ENCODE measurements at places on chromosomes 7 and 10.
A peak's percentile ranks its signal among the peaks of the same experiment; 100 is the strongest.

DNA sequence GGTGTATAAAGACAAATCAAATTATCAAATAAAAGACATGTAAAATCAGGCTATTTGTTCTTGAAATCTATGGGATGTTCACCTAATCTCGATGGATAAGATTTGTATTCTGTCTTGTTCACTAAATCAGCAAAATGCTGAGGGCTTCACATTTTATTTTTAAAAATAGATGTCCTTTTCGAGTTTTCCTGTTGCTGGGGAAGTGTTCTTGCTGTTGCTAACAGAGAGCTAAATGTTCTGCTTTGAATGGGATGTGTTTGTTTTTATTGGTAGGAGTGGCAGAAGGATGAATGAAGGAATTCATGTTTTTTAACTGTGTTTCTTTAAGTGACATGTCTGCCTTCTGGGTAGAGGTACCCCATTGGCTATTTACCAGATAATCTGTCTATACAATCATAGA lies 7.3 kb upstream of the SNX13 start:
- DNase-seq = no peak

DNA sequence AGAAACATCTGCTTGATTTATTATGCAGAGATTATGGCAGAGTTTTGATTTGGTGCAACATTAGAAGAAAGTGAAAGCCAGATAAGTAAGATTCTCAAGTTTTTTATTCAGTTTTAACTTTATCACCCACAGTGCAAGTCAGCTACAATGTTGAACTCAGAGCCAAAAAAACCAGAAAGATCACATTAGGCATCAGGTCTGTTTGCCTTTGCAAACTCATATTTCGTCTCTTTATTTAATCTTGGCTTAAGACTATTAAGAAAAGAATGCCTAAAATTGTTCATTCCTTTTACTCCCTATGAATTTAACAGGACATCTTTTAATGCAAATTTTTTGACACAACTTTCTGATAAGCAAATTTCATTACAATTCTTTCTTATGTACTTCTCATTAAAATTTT lies 76.0 kb upstream of the TMEM26 start:
- DNase-seq = no peak

DNA sequence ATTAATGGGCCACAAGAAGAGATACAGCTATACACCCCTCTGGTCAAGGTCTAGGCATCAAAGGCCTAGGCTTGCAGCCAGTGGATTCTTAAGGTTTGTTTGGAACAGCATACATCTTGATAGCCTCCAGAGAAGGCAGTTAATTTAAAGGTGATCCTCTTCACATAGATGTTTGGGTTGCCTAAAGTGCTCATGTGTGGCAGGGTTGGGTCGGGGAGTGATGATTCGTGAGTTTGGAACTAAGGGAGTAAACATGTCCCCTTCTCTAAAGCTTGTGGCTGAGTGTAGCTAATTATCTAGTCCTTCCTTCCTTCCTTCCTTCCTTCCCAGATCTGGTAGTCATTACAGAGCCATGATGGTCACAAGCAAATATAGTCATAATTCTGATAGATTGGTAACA lies 12.4 kb downstream of the PCLO start:
- DNase-seq = no peak

- peak; percentile 47 for DNase-seq
Observed at GRCh38 chr10:132961787-132962622, 19.6 kb upstream of the CFAP46 start.

DNA sequence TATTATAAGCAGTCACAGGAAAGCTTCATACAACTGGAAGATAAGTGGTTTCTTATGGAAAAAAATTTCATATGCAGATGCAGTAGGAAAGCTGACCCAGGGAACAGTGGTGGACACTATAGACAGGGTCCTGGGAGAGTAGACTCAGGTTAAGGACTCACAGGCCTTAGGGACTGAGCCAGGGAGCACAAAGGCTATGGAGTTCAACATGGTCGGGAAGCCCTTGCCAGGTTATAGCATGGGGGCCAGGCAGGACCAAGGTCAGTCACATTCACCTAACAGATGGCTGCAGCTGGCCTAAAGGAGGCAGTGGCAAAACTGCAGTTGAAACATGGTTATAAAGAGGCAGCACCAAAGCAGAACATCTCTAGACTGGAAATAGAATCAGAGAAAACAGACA lies 54.9 kb upstream of the UNC5B start:
- no peak for DNase-seq

DNA sequence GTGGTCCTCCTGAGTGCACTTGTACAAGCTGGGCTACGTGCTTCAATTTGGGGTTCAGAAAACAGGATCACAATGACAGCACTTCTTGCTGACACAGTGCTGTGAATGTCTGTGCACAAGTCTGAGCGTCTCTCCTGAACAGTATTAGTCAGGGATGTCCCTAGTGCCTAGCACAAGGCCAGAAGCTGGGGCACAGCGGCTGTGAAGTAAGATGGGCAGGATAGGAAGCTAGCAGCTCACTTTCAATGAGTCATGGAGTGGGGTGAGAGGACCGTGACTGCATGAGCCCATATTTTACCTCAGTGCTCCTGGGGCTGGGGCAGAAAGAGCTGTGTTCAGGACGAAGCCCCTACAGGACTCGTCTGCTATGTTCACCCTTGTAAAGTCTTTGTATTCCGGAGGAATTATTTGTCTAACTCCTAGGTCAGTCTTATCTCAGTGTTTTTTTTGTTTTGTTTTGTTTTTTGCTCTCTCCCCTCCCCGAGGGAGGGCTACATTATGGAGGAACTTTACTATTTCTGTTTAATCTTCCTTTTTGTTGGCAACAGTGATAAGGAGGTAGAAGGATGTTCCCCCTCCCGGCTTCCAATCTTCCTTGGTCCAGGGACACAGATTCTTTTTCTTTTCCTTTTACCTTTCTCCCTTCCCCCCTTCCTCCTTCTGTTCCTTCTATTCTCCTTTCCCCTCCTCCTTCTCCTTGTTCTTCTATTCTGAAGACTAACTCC lies 2.8 kb upstream of the LRMDA start:
- DNase-seq = no peak

GRCh38 chr10:107474650-107475049 lies 310.1 kb upstream of the SORCS1 start:
- no peak for DNase-seq

DNA sequence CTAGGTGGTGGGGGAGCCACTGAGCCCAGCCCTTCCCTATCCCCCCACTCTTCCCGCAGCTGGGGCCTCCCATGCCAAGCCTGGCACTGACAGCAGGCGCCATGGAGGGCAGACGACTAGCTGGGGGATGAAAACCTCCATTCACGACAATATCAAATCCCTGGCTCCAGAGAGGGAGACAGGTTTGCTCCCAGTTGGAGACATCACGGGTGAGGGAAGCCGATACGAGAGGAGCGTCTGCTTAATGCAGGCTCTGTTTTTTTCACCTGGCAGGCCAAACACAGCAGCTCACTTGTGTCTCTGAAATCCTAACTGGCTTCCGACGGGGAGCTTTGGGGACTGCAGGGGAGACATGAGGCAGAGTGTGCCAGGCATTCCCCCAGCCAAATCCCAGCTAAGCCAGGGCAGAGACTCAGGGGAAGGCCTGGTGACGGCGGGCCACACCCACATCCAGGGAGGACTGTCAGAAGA lies 307.4 kb upstream of the ZMIZ1 start:
- DNase-seq = no peak

GRCh38 chr7:157805713-157806112 lies 468.9 kb downstream of the DNAJB6 start:
- DNase-seq = peak; percentile 53

GRCh38 chr10:86580521-86580891 lies 58.9 kb upstream of the WAPL start:
- DNase-seq = no peak

- no peak for DNase-seq
Observed at GRCh38 chr10:71753091-71753959, 20.0 kb downstream of the VSIR start.

DNA sequence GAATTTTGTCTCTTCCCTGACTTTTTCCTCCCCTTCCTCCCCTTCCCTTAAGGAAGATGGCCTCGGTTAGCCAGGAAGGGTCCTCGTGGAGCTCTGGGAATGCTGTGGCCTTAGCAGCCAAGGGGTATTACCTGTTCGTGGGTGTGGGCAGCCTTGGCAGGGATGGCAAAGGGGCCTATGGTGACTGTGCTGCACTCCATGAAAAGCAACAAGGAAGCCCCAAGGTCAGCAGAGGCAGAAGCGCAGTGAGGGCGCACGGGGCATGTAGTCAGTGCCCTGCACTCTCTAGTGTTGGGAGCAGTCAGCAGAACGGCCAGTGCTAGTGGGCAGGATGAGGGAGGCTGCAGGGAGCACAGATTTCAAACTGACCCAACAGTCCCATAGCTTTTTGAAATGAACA lies 191.8 kb downstream of the ADARB2 start:
- no peak for DNase-seq

- no peak for DNase-seq
Observed at GRCh38 chr10:93026072-93026471, 34.5 kb upstream of the CYP26C1 start.

DNA sequence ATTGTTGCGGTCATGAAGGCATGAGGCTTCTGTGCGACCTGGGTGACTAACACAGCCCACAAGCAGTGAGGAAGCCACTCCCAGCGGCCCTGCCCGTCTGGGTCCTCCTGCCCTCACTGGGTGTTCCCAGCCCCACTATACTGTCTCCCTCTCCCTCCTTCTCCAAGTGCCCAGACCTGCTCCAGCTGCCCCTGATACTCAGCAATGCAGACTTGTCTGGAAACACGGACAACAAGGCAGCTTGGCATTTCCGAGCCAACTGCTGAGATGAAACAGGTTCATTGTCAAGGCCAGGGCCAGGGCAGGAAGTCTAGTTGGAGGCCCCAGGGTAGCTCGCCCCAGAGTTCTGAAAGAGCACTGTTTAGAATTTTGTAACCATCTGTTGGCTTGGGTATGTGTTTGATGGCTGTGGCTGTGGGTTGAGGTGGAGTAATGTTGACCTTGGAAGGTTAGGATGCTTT lies 95.7 kb downstream of the RBM20 start:
- no peak for DNase-seq

DNA sequence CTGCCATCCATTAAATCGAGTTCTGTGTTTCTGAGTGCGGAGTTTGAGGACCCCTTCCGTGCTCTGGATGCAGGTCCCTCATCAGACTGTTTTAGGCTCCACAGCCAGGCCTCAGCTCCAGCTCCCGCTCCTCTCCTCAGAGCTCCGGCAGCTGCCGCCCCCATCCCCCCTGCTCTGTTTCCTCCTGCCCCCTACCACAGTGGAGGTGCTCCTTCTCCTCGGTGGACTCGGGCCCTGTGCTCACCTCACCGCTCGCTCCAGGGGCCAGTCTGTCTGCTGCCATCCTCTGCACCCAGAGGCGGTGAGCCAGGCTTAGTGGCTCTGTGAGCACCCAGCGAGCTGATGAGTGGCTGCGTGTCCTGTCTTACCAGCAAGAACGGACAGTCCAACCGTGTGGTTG lies 21.4 kb upstream of the PRKAR1B start:
- no peak for DNase-seq

Data from NCI-H1105 (cell line).